ENCODE measurements at places on chromosomes 1 and 21. TPM values are rescaled to one million over a fixed set of nuclear protein-coding genes. Genes with fewer than 3 reads are reported as not detected.

Gene HNRNPR
- total RNA-seq = 35.2 TPM

Gene RORC
- 0.33 TPM for total RNA-seq

Gene KLHL12
- 20.8 TPM for total RNA-seq

Gene HES5
- total RNA-seq = not detected

Gene LRRC71
- not detected for total RNA-seq

Gene NLRP3
- total RNA-seq = 3.0 TPM

Gene CHODL
- total RNA-seq = not detected

Gene SV2A
- 2.4 TPM for total RNA-seq

Gene ABCD3
- total RNA-seq = 56.2 TPM

Gene OR2L3
- 0.21 TPM for total RNA-seq

Gene TLR5
- total RNA-seq = 1.5 TPM

Gene HHAT
- total RNA-seq = 2.7 TPM

Gene MARK1
- 14.7 TPM for total RNA-seq

Gene EFNA3
- 2.2 TPM for total RNA-seq

Gene DMRTA2
- not detected for total RNA-seq

Gene TRNP1
- total RNA-seq = 99.0 TPM

Gene SYPL2
- not detected for total RNA-seq

Gene KRTAP19-1
- total RNA-seq = not detected

Gene PRKCZ
- 27.0 TPM for total RNA-seq

Gene AVPR1B
- total RNA-seq = not detected

Data from mammary epithelial cell (primary cell).